Fibroblast of upper back skin (primary cell): ENCODE measurements at places on chromosomes 3 and 15.

DNA sequence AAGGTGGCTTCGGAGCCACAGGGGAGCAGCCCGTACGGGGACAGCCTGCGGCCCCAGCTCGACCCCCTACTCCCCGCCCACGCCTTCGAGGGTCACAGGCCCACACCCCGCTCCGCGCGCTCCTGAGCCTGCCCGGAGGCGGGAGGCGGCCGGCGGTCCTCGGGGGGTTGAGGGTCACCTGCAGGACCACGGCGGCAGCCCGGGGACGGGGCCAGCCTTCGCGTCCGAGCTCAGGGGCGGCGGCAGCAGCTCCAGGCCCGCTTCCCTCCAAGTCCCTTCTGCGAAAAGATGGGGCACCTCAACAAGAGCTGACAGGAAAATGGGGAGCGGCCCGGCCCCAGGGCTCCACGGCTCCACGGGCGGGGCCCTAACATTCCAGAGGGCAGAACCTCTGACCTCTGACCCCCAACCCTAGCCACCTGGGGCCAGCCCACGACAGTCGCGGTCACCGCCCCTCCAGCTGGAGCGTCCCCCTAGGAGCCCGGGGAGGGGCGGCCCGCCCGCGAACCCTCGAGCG, 428 bp downstream of the LYSMD4 start:
- no peak for DNase-seq

- peak; percentile 99 for DNase-seq
These were observed 382.1 kb downstream of the GAP43 start for GRCh38 chr3:116005404-116005803.

- DNase-seq, result no peak
These were observed 58.2 kb downstream of the ZNF445 start for GRCh38 chr3:44419116-44419922.

DNA sequence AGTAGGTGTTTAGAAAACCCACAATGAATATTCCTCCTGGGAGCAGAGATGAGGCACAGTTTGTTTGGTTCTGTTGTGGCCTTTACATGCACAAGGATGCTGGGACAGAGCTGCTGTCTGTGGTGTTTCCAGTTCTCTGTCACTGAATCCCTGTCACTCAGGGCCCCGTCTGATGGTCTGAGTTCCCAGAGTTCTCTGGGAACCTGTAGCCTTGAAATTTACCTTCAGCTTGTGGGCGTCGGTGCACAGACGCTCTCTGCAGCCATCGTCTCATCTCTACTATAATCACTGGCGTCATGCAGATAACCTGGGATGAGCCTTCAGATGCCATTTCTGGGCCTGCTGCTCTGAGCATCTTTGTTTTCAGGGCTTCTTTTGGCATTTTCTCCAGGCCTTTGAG, 81.9 kb downstream of the LRRK1 start:
- no peak for DNase-seq

GRCh38 chr3:13264468-13264795, 155.7 kb downstream of the NUP210 start:
- DNase-seq, result no peak

GRCh38 chr3:114642951-114643741, 349.3 kb downstream of the TIGIT start:
- no peak for DNase-seq

GRCh38 chr3:115415246-115415996, 207.9 kb upstream of the GAP43 start:
- DNase-seq, result no peak

DNA sequence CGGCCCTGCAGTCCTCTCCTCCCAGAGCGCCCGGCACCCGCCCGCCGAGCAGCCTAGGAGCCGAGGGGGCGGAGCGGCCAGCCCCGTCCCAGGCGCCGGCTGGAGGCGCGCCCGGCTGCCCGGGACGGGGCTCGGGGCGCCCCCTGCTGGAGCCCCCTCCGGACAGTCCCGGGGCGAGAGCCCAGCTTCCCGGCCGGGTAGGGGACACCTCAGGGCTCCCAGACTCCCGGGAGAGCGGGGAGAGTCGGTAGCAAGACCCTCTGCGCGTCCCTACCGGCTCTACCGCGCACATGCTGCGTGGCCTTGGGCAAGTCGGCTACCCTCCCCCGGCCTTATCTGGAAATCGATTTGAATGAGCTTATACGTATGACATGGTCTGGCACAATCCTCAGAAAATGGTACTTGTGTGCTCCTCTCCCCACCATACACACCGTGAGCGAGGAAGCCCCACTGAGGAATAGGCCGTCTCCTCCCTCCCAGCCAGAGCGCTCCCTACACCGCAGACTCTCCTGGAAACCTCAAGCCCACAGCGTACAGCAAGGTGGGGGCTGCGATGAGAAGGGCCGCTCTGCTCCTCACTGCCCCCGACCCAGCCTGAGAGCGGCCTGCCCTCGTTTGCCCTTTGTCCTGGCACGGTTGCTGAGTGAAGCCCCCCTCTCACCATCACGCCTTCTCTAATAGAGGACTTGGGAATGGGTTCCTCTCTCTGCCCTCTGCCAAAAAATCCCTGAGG, at the start of gene DAPK2:
DAPK2 (minus strand) TSS at position 65 of the 733 bp plus-strand sequence. CDS start 6,224 bp downstream, outside the sequence.
- peak; percentile 60 for DNase-seq

GRCh38 chr15:61084944-61085367, 144.1 kb downstream of the RORA start:
- no peak for DNase-seq

DNA sequence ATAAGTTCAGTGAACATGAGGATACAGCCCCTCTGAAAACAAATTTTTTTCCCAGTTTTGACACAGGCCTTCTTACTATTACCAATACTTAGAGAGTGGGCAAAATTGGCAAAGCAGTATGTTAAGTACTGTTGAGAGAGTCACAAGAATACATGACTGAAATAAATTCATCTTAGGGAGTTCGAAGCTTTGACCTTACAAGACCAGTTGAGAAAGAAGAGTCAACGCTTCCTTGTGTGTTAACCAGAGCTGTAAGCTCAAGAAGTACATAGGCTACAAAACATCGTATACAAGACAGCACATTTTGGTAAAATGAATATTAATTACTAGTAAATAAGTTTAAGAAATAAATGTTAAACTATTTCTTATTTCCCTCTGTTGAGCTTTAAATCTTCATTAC, 164.4 kb upstream of the RORA start:
- no peak for DNase-seq
